NCI-H446 (cell line): ENCODE measurements at places on chromosomes 6 and 20.

DNA sequence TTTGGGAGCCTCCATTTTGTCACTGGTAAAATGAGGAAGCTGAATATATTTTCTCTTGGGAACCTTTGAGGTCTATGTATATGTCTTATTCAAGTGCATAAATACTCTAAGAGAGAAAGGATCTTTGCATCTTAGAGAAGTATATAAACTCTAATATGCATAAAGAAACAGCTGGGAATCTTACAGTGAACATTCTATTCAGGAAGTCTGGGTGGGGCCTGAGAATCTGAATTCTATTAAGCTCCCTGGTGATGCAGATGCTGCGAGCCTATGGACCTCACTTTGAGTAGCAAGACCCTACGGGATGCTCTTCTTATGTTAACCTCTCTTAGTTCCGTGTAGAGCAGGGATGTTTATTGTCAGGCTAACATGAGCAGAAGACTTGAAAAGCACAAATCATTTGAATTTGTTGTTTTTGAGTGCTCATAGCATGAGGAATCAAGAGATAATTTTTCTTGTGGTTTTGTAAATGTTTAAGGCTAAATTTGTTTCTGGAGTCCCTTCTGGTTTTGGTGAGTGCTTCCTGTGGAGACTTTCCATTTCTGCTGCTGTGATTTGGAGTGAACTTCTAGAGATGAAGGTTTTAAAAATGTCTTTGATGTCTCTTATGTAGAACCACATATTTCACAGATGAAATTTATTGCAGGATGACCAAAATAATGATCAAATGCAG lies 281.2 kb upstream of the JAG1 start:
- no peak for DNase-seq

- DNase-seq: no peak
Observed at GRCh38 chr6:166803471-166803870, 152.9 kb downstream of the RNASET2 start.

GRCh38 chr20:20465252-20465651 lies 97.3 kb downstream of the INSM1 start:
- DNase-seq: peak; percentile 50

DNA sequence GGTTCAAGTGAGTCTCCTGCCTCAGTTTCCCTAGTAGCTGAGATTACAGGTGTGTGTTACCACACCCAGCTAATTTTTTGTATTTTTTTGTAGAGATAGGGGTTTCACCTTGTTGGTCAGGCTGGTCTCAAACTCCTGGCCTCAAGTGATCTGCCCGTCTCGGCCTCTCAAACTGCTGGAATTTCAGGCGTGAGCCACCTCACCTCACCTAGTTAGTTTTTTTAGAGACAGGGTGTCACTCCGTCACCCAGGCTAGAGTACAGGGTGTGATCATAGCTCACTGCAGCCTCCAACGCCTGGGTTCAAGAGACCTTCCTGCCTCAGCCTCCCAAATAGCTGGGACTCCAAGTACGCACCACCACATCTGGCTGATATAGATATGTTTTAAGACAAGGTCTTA lies 22.9 kb downstream of the SYTL3 start:
- no peak for DNase-seq

GRCh38 chr6:167565388-167565787 lies 240.5 kb downstream of the TTLL2 start:
- no peak for DNase-seq

DNA sequence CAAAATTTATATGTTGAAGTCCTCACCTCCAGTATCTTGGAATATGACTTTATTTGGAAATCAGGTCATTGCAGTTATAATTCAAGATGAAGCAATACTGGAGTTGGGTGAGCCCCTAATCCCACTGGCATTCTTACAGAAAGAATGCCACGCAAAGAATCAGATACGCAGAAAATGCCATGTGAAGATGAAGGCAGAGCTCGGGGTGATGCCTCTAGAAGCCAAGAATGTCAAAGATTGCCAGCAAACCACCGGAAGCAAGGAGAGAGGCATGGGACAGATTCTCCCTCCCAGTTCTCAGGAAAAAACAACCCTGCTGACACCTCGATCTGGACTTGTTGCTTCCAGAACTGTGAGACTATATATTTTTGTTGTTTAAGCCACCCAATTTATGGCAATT lies 273.4 kb upstream of the CITED2 start:
- no peak for DNase-seq

- peak; percentile 85 for DNase-seq
Observed at GRCh38 chr20:57440678-57441509, 49.7 kb downstream of the RBM38 start.

DNA sequence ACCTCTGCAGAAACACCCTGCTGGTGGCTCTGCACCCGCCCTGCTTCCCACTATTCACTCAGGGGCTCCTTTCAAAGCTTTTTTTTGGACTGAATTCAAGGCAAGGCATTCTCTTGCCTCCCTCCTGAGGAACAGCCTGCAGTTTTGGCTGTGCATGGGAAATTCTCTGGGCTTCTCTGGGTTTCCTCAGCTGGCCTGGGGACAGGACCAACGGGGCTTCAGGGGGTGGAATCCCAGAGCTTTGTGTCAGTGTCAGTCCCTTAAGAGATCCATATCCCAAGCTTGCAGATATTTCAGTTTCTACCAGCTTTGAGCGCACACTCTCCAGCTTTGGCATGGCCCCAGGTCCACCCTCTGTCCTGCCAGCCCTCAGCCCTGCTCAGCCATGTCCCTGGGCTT lies 2.0 kb downstream of the SCRT2 start:
- no peak for DNase-seq

GRCh38 chr6:24330137-24330732 lies 27.6 kb downstream of the DCDC2 start:
- DNase-seq: no peak

- DNase-seq: no peak
Observed at GRCh38 chr6:27334141-27334540, 22.1 kb upstream of the POM121L2 start.

DNA sequence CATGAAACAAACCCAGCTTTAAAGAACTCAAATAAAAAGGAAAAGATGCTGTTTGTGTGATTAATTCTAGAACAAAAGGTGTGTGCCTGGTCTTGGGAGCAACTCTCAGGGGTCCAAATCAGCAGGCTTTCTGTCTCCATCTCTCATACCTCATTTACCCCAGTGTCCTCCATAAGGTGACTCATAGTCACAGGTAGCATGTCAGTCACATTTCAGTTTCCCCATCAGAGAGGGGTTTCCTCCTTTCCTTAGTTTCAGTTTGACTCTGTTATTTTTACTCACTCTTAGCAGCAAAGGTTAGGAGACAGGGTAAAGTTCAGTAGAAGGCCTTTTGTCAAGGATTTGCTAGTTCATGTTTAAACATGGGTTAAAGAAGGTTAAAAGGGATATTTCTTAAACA lies 46.2 kb downstream of the OGFRL1 start:
- DNase-seq: no peak

DNA sequence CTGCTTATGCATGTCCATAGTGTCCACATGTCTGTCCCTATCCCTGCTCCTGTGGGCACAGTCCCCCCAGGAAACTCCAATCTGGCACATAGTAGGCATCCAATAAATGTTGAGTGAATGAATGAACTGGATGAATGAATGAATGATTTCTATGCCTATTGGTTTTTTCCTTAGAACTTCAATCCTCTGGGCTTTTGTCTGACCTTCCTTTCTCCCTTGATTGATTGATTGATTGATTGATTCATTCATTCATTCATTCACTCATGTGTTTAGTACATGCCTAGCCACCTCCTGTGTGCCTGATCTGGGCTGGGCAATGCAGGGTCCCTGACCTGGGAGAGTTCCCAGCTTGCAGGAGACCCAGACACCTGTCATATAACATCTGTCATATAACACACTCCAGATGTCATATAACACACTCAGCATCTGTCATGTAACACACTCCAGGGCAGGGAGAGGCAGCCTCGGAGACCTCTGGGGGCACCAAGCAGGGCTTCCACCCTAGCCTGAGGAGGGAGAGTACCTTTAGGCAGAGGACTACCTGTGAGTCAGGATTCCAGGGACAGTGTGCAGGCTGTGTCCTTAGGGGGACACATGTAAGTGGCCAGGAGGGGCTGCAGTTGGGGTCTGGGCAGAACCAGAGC lies 17.9 kb downstream of the VSTM2L start:
- no peak for DNase-seq

- DNase-seq: no peak
Observed at GRCh38 chr6:33314515-33314942, 651 bp upstream of the TAPBP start.

- DNase-seq: no peak
Observed at GRCh38 chr20:10651227-10651990, 22.4 kb downstream of the JAG1 start.

DNA sequence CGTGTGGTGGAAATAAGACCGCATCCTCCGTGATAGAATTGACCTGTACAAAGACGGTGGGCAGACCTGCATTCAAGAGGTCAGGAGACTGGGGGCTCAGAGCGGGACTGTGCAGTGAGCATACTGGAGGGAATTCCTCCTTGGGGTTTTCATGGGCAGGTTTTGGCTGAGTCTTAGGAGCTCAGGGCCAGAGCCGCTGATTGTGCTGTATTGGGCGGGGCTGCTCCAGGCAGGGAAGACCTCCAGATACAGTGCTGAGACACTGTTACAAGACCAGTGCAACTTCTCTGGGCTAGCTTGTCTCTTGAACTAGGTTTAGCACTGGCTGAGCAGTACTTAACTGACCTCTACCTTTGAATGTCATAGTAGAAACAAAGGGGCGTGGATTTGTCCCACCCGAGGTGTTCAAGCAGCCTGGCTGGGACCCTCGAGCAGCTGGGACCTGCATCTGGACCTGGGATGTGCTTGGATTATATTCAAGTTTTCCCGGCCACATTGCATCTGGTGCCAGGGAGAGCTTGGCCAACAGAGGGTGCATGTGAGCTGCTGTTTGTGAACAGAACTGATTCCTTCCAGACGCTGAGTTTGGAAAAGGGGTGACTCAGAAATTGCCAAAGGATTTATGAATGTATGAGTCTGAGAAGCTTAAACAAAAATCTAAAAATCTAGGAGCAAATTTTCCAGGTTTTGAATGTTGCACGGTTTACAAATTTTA lies 33.4 kb upstream of the SLC22A1 start:
- no peak for DNase-seq
